Activated T-helper 1 cell treated with Interleukin-2 at 50 U/mL for 16 hours (primary cell): ENCODE measurements at places on chromosomes 5 and 9.

DNA sequence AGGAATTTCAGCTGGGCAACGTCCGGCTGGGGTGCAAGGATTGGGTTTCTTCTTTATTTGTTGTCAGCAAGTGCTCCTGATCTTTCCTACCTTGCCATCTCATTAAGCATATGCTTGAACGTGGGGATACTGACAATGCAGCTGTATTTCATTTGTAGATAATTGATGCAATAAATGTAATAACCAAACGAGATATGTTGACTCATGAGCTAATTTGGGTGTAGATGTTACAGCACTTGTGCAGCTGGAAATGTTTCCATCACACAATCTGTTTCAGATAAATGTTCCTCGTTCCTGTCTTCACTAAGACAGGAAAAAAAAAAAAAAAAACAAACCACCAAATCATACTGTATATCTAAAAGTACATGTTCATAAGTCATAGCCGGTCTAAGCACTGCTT, 123.8 kb downstream of the DMRT2 start:
- no peak for DNase-seq

- no peak for DNase-seq
These were observed 161.0 kb upstream of the ZNF618 start for GRCh38 chr9:113715086-113715485.

- DNase-seq, result no peak
These were observed 13.0 kb upstream of the ABLIM3 start for GRCh38 chr5:149128023-149128875.

- DNase-seq, result no peak
These were observed 15.6 kb downstream of the PTGS1 start for GRCh38 chr9:122386311-122386872.

- no peak for DNase-seq
These were observed 24.2 kb upstream of the HAPLN1 start for GRCh38 chr5:83744821-83745220.

DNA sequence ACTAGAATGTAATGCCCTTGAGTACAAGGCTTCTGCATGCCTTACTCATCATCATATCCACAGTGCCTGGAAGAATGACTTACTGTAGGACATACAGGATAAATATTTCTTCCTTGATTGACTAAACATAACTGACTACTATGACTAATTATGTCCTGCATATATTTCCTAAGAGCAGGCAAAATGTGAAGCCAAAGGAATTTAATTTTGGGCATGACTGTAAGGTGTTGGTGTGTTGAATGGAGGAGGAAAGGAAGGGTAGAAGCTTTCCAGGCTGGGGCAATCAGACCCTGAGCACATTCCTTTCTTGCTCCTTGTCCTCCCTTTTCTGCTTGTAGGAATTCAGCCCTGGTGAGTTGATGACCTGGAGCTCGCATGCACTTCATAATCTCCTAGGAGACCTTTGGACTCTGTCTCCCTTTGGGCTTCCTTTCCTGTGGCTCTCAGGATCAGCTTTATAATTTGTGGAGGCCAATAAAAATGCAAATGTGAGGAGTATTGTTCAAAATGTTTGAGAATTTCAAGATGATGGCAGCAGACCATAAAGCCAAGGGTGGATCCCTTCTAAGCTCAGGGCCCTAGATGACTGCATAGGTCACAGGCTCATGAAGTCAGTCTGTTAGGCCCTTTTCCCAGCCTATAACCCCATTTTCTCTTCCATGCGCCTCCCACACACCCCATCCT, 174.0 kb downstream of the HMHB1 start:
- no peak for DNase-seq
